ENCODE measurements at places on chromosomes 5 and 9.

- DNase-seq = no peak
Measured at GRCh38 chr9:21144603-21145002, 3.0 kb upstream of the IFNW1 start.

DNA sequence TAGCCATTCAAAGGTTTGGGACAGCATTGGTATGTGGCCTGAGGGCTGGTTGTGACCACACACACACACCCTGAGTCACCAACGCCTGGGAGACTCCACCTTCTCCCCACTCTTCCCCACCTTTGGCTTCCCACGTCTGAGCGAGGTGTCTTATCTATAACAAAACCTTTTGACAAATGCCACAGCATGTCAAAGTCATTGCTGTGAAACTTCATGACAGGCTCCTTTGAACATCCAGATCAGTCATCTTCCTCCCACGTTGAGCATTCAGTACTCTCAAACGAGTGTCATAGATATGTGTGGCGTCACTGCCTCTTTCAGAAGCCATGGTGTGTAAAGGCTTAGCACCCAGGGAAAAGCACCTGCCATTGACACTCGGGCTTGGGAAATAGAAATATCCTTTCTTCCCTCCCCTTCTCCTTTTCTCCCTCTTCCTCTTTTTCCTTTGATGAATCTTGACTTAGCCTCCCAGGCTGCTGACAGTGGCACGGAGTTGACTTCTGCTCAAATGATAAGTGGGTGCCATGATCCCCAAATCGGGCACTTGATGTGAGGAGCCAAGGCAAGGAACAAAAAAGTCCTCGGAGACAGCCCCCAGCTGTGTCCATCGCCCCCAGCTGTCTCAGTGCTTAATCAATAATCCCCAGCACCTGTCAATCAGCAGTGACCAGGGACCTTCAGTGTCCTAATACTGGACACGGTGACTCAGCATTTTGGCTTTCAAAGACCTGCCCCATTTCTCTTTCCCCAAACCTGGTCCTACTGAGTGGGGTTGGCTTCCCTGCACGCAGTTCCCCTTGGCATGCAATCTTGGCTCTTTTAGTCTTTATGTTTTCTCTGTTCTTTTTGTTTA lies 114.8 kb downstream of the FGF18 start:
- no peak for DNase-seq

GRCh38 chr5:62432621-62433064 lies 20.1 kb downstream of the IPO11 start:
- no peak for DNase-seq

DNA sequence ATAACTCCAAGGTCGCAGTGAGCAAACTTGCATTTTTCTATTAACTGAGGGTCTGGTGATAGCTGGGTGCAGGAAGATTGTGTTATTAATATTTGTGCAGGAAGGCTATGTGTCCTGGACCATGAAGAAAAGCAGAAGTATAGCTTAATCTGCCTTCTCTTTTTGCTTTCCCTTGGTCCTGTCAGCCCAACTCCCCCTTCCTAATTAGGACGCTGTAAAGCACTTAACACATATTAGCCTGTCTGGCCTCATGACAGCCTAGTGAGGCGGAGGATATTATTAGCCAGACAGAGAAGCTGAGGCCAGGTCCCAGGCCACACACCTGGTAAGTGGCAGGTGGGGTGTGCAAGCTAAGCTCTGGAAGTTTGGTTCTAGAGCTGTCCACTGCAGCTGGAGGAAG lies 29.5 kb downstream of the SLC46A2 start:
- no peak for DNase-seq

DNA sequence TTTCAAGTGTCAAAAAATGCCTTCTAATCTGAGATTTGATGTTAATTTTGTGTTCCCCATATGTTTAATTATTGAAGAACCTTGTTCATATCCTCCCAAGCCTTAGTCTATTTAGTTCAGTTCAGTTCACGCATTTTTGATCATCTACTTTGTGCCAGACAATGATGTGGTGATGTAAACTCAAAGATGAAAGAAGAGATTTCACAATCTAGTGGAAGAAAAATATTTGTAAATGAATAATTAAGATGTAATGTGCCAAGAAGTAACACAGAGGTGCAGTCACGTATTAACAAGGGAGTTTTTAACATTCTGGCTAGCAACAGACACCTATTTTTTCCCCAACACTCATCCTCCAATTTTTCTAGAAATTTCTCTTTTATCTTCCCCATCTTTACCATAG lies 22.1 kb upstream of the KIF2A start:
- no peak for DNase-seq

DNA sequence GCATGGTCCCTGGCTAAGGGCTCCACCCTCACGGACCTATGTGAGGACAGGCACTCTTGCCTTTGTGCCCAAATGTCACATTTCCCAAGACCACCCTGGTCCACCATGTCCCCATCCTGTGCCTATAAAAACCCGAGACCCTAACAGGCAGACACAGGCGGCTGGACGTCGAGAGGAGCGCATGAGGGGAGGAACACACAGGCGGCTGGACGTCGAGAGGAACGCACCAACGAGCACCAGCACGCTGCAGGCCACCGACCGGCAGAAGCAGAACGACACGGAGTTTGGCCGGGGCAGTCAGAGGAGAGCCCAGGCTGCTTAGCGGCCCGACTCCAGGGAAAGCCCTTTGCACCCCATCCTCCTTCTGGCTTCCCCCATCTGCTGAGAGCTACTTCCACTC lies 119.9 kb downstream of the ADAMTS2 start:
- DNase-seq = no peak

DNA sequence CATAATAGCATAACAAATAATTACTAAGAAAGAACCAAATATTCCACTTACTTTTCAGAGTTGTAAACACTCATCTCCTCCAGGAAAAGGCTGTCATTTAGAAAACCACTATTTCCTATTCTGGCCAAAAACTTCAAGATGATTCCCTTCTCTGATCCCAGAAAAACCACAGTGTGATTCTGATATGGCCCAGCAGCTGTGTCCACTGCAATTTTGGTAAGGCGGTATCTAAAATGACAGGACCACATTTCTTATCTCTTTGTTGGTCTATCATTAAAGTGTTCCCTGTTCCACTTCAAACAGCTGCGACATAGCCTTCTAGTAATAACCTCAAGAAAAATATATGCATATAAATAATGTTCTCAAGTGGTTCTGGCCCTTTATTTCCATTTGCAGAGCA lies 96.1 kb downstream of the SEMA6A start:
- DNase-seq = no peak

DNA sequence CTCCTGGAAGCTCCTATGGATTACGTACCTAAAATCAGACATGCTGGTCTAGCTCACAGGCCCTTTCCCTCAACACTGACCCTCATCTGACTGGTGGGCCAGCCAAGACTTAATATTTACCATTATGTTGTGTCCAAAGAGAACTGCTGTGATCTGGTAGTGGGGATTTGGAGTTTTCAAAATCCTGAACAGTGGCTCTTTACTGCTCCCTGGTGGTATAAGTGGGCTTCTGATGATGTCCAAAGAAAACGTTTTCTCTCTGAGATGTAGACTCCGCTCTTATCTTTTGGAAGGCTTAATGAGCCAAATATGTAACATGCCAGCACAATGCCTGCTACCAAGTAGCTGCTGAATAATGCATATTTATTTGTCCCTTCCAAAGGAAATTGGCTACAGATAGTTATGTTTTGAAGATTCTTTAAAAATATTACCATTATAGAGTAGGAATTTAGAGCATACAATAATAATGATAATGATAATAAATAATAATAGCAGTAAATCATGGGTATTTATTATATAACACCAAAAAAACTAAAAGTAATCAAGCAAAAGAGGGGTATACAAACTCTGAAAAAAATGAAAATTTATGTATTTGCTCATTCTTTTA lies 406.6 kb upstream of the TNC start:
- no peak for DNase-seq

GRCh38 chr9:32989660-32990059 lies 11.8 kb downstream of the APTX start:
- DNase-seq = no peak

DNA sequence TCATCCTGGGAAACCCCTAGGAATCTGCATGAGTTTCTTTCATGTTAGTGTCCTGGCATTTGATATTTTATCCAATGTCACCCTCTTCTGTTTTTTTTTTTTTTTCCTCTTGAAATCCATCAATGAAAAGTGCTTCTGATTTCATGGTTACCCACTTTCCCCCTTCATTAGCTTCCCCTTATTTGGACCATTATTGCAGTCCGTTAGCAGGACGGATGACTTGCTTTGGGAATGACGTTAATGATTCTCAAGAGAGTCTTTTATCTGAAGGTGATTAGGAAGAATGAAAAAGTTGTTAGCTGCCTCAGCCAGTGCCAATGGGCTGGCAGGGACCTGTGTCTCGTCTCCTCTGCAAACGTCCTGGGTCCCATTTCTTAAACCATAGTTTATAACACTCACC lies 134.7 kb downstream of the SEMA6A start:
- no peak for DNase-seq

GRCh38 chr9:108606401-108606800 lies 249.4 kb downstream of the ACTL7B start:
- no peak for DNase-seq

All from NCI-H1417 treated with DMSO at 0.1 percent for 48 hours (cell line).